AG08395 (cell line): ENCODE measurements at places on chromosomes 3 and 15.
A peak's percentile ranks its signal among the peaks of the same experiment; 100 is the strongest.

GRCh38 chr15:68416158-68416535 is 15.8 kb downstream of the ITGA11 start:
- DNase-seq = no peak

- DNase-seq = peak; percentile 21
Measured at GRCh38 chr15:72155003-72155621, 36.9 kb downstream of the SENP8 start.

- DNase-seq = no peak
Measured at GRCh38 chr15:56963126-56963525, 44.7 kb downstream of the TCF12 start.

DNA sequence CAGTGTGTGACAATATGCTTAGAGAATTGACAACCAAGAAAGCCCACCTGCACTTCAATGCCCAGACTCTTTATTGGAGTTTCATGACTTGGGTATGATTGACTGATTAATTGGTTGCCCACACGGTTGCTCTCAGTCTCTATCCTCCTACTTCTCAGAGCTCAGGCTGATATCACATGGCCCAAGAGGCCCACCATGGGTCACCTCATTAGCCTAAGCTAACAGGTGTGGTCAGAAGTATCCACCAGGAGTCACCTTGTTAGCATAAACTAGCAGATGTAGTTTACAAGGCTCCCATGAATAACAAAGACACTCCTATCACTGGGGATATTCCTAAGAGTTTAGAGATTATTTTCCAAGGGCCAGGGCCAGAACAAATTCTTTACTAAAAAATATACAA is 120.2 kb upstream of the MBNL1 start:
- DNase-seq = no peak

- no peak for DNase-seq
Measured at GRCh38 chr15:96336108-96336595, 5.7 kb downstream of the NR2F2 start.

- no peak for DNase-seq
Measured at GRCh38 chr3:194683380-194683779, 2.3 kb upstream of the FAM43A start.
